ENCODE measurements at places on chromosomes 6 and 20. TPM values are rescaled to one million over a fixed set of nuclear protein-coding genes. Genes with fewer than 3 reads are reported as not detected.

DNA sequence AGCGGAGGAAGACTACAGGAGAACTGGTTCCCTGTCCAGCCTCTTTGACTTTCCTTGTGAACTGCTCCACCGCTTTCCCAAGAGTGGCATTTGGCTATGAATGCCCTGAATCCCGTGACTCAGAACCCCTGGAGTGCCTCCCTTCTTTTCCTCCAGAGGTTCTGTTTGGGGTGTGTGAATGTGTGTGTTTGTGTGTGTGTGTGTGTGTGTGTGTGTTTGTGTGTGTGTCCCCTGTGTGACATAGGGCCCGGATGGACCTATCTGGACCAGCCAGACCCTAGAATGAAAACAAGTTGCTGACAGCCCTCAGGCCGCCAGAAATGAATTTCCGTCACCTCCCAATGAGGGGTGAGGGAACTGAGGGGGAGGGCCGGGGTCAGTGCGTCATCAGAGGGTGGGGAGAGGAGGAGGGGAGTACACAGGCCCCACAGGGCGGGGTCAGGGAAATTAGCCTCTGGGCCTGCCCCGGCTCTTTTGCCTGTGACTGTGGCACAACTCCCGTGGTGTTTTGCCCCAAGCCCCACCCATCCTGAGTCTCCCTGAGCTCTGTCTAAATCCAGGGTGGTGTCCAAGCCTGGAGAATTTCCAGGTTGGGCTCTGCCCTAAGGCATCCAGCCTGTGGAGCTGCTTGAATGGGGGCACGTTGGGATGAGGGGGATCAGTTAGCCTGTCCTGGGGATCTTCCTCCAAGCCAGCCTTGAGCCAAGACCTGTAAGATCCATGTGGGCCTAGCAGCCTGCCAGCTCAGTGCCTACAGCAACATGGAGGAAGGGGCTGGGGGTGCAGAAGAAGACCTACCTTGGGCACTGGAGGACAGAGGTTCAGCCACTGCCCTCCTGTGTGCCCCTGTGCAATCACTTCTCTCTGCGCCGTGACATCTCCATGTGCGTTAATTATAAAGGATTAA lies 15.2 kb upstream of the MRPS18A start:
- H3K4me1 ChIP-seq, result peaks cover 55% of the 10 kb centered on the region
- no peaks in the 10 kb centered on the region for H3K36me3 ChIP-seq
- DNase-seq, result peak; percentile 94
- no peak overlapping the region for H3K4me3 ChIP-seq
- H3K27ac ChIP-seq, result peak overlapping the region; percentile 80

Gene MOG
- 0.04 TPM for polyA plus RNA-seq

DNA sequence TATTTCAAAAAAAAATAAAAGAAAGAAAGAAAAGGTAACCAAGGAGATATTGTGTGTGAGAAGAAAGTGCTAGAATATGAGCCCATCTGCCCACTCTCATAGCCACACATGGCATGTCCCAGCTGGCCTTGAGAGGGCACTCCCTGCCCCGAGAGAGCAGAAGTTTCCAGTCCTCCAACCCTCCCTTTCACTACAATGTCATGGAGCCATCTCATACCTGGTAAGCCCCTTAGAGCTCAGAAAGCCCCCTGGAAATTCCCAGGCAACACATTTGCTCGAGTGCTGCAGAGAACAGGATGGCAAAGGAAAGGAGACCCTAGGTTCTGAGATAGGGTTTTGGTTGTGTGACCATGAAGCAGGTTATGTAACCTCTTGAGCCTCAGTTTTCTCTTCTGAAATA lies 75.8 kb upstream of the RIN2 start:
- DNase-seq, result no peak
- no peaks in the 10 kb centered on the region for H3K4me1 ChIP-seq
- H3K27ac ChIP-seq, result no peak overlapping the region
- H3K36me3 ChIP-seq, result peaks cover 5% of the 10 kb centered on the region

- no peaks in the 10 kb centered on the region for H3K27me3 ChIP-seq
- no peaks in the 10 kb centered on the region for H3K4me1 ChIP-seq
- no peak for DNase-seq
- no peak overlapping the region for H3K27ac ChIP-seq
These were observed 106.0 kb upstream of the AFDN start for GRCh38 chr6:167720456-167721285.

Gene GABRR1
- polyA plus RNA-seq, result 0.06 TPM

DNA sequence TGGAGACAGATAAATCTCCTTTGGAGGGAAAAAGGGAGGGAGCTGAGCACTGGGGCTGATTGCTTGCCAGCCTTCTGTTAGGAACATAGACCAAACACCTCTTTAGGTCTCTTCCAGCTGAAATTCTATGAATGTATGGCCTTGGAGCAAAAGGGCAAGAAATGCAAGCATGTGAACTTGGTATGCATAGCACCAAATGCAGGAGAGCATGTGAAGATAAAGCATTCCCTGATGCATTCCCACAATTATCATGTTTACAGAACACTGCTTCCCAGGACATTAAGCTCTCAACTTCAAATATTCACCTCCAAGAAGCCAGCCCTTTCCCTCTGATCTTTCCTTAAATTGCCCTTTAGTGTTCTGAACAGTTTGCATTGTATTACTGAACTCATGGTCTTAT lies 15.6 kb downstream of the RIPOR2 start:
- DNase-seq, result no peak
- H3K4me1 ChIP-seq, result no peaks in the 10 kb centered on the region
- H3K4me3 ChIP-seq, result no peak overlapping the region
- H3K27me3 ChIP-seq, result peaks cover 3% of the 10 kb centered on the region
- H3K36me3 ChIP-seq, result no peaks in the 10 kb centered on the region

DNA sequence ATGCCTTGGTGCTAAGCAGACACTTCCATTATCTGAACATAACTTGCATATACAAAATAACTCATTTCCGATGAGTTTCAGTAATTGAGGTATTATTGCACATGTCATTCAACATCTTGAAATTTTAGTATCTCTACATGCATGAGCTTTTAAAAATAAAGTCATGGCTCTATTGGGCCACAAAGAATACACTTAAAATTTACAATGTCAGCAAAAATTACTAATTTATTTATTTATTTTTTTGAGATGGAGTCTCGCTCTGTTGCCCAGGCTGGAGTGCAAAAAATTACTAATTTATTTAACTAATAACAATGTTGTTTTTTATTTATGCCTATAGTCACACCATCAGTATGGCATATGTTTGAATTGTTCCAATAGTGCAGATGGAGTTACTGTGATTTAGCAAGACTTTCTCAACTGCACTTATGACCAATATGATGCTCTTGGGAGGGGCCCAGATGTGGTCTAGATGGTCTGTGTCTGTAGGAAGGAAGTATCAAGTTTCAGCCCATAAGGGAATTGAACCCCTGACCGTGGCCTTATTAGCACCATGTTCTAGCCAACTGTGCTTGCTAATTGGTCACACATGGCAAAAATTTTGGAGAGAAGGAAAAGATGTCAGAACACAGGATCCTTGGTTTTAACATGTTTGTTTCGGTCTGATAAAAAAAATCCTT lies 370.7 kb upstream of the TSHZ2 start:
- DNase-seq, result no peak
- no peak overlapping the region for H3K27ac ChIP-seq
- H3K27me3 ChIP-seq, result no peaks in the 10 kb centered on the region
- H3K36me3 ChIP-seq, result no peaks in the 10 kb centered on the region

DNA sequence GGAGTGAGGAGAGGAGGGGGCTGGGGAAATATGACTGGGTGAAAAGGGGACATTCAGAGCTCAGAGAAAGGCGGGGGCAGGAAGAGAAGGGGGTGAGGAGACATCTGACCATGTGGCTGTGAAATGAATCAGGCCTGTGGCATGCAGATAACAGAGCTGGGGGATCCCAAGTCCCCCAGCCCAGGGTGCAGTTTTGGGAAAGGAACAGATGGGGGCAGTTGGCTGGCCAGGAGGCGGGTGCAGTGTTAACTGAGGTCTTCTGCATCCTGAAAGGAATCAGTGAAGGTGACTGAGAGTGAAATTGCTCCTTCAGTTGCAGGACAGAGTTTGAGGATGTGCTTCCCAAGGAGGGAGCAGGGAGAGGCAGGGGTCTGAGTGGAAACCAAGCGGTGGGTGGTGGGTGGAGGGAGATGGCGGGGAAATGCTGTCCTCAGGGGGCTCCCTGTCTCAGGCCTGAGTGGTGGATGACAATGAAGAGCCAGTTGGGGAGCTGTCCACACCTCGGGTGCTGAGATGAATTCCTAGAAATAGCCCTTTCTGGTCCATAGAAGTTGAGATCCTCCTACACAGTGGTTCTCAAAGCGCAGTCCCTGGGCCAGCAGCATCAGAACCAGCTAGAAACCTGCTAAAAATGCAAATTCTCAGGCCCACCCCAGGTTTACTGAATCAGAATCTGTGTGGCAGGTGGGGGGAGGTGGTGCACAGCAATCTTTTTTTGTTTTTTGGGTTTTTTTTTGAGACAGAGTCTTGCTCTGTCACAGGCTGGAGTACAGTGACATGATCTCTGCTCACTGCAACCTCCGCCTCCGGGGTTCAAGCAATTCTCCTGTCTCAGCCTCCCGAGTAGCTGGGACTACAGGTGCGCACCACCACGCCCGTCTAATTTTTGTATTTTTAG lies 26.0 kb upstream of the CCDC167 start:
- H3K4me3 ChIP-seq, result no peak overlapping the region
- peaks cover 32% of the 10 kb centered on the region for H3K27me3 ChIP-seq
- no peak for DNase-seq
- no peaks in the 10 kb centered on the region for H3K4me1 ChIP-seq
- H3K36me3 ChIP-seq, result no peaks in the 10 kb centered on the region

Gene SLC35F1
- 5.1 TPM for polyA plus RNA-seq

- no peaks in the 10 kb centered on the region for H3K4me1 ChIP-seq
- DNase-seq, result peak; percentile 26
- no peaks in the 10 kb centered on the region for H3K36me3 ChIP-seq
- H3K27me3 ChIP-seq, result peaks cover 3% of the 10 kb centered on the region
These were observed 156.8 kb downstream of the DNAH8 start for GRCh38 chr6:38871741-38872568.

DNA sequence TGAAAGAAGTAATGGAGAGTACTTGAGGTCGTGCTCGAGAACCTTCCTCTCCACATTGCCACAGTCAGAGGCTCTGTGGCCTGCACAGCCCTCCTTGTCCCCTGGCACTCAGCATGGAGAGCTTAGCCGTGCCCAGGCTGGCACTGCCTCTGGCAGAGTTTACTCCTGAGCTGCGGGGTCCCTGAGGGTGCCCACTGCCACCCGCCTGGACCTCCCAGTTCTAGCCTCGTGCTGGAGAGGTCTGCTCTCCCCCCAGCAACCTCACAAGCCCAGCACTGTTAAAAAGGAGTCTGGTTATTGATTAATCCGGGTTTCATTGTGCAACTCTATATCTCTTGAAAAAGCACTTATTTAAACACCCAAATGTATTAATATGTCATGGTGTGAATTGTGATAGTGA lies 226.8 kb downstream of the TMEM242 start:
- H3K4me3 ChIP-seq, result no peak overlapping the region
- peaks cover 5% of the 10 kb centered on the region for H3K36me3 ChIP-seq
- peak overlapping the region; percentile 30 for H3K27ac ChIP-seq
- peaks cover 20% of the 10 kb centered on the region for H3K4me1 ChIP-seq
- H3K27me3 ChIP-seq, result no peaks in the 10 kb centered on the region

DNA sequence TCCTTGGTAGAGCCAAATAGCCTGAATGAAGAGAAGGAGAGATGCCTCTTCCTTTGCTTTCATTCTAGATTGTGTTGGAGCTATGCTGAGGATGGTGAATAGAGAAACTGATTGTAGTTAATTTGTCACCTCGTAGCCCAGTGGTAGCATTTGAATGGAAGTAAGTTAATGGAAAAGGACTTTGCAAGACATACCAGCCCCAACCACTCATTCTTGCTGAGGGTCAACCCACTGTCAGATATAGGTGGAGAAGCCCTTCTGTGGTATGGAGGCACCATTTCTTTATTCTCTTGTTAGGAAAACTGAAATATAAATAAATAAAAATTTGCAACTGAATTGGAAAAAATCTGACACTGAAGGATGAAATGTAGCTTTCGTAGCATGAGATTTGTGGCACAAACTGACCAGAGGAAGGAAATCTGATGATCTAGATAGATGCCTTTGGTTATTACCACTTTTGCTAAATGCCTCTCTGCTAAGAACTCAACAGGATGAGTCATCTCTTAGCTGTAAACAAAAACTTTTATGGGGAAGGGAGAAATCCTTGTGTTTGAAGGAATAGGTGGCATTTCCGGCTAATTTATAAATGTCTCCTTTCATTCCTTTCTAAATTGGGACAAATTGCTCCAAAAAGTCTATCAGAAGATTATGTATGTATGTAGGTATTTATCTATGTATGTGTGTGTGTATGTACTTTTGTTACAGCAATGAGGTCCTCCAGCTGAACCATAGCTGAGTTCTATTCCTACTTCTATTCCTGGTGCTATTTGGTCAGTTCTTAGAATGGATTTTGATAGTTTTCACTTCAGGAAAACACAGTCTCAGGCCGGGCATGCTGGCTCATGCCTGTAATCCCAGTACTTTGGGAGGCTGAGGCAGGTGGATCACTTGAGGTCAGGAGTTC lies 76.5 kb upstream of the SUPT3H start:
- H3K4me1 ChIP-seq, result no peaks in the 10 kb centered on the region
- peaks cover 2% of the 10 kb centered on the region for H3K27me3 ChIP-seq
- no peaks in the 10 kb centered on the region for H3K36me3 ChIP-seq
- no peak overlapping the region for H3K4me3 ChIP-seq
- no peak overlapping the region for H3K27ac ChIP-seq

DNA sequence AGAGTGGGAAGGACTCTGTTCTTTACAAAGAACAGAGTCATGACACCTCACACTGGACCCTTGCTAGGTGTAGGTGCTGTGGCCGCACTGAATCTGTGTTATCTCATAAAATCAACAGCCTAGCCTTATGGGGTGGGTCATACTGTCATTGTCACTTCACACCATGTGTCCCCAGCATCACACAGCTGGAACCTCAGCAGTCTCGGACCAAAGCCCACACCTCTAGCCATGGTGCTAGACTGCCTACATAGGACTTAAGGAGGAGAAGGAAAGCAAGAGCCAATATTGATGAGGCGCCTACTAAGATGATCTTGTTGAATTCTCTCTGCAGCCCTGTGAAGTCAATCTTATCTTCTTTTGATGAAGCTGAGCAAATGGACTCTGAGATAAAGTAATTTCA lies 31.0 kb downstream of the UNC5CL start:
- H3K4me3 ChIP-seq, result no peak overlapping the region
- DNase-seq, result no peak
- H3K36me3 ChIP-seq, result no peaks in the 10 kb centered on the region
- no peaks in the 10 kb centered on the region for H3K27me3 ChIP-seq
- peaks cover 11% of the 10 kb centered on the region for H3K4me1 ChIP-seq
- no peak overlapping the region for H3K27ac ChIP-seq

Gene BMP7
- polyA plus RNA-seq, result 3.0 TPM

Gene HTR1E
- polyA plus RNA-seq, result 0.07 TPM

Gene MUC22
- not detected for polyA plus RNA-seq

GRCh38 chr6:150979826-150980350 lies 114.4 kb downstream of the MTHFD1L start:
- no peak for DNase-seq
- H3K4me3 ChIP-seq, result no peak overlapping the region
- no peaks in the 10 kb centered on the region for H3K36me3 ChIP-seq
- H3K4me1 ChIP-seq, result no peaks in the 10 kb centered on the region
- H3K27ac ChIP-seq, result peak overlapping the region; percentile 19
